ENCODE measurements at places on chromosomes 1 and 21. TPM values are rescaled to one million over a fixed set of nuclear protein-coding genes. Genes with fewer than 3 reads are reported as not detected.

- peak; percentile 65 for DNase-seq
These were observed 16.1 kb downstream of the MAB21L3 start for GRCh38 chr1:116127123-116127847.

- no peak for DNase-seq
These were observed 118.2 kb upstream of the ADGRL4 start for GRCh38 chr1:79124756-79125155.

DNA sequence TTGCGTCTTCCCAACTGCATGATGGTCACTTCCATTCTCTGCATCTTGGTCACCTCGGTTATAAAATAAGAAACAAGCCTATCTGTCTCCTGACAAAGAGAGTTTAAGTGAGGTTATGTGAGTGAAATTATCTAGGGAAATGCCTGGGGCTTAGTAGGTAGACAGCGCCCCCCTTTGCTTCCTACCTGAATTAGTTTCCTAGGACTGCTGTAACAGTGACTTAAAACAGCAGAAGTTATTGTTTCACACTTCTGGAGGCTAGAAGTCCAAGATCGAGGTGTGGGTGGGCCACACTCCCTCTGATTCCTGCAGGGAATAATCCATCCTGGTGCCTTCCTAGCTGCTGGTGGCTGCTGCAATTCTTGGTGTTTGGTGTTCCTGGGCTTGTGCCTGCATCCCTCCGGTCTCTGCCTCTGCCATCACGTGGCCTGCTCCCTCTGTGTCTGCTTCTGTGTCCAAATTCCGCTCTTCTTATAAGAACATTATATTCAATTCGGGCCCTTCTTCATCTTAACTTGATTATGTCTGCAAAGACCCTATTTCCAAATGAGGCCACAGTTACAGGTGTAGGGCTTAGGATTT lies 92.6 kb downstream of the IGSF21 start:
- DNase-seq = no peak

DNA sequence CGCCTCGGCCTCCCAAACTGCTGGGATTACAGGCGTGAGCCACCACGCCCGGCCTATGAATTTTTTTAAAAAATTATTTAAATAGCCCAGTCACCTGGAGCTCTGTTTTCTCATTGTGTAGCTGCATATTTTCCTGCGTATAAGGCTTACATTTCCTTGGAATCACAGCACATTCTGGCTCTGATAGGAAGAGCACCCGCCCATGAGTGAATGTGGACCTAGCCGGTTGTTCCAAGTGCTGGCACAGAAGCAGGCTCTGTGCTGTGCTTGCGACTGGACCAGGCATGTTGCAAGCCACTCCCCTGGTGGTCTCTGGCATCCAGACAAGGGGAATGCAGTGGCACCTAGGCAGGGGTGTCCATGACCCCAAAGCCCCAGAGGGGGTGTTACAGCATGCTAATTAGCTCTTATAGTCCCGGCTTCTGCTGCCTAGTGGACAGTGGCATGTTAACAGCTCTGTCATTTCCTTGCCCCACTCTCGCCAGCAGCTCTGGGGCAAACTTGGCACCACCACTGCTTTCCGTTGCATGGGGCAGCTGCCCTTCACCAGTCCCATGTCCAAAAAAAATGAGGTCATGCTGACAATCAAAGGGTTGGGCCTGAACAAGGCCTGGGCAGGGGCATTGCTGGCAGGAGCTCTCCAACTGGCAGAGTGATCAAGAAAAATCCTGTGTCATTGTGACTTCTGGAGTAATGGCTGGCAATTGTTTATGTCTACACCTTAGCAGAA lies 5.2 kb upstream of the VTCN1 start:
- DNase-seq = no peak

- no peak for DNase-seq
These were observed 256.3 kb downstream of the MATN1 start for GRCh38 chr1:30467101-30467500.

DNA sequence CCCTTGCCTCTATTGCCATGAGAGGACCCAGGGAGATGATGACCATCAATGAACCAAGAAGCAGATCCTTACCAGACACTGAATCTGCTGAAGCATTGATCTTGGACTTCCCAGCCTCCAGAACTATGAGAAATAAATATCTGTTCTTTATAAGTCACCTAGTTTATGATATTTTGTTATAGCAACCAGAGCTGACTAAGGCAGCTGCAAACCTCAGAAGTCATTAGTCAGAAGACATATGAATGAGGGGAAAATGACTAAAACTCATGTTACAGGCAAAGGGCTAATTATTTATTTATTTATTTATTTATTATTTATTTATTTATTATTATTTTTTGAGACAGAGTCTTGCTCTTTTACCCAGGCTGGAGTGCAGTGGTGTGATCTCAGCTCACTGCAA lies 321.1 kb downstream of the TGFB2 start:
- no peak for DNase-seq

- DNase-seq = no peak
These were observed 3.3 kb upstream of the IL23R start for GRCh38 chr1:67162954-67163353.

DNA sequence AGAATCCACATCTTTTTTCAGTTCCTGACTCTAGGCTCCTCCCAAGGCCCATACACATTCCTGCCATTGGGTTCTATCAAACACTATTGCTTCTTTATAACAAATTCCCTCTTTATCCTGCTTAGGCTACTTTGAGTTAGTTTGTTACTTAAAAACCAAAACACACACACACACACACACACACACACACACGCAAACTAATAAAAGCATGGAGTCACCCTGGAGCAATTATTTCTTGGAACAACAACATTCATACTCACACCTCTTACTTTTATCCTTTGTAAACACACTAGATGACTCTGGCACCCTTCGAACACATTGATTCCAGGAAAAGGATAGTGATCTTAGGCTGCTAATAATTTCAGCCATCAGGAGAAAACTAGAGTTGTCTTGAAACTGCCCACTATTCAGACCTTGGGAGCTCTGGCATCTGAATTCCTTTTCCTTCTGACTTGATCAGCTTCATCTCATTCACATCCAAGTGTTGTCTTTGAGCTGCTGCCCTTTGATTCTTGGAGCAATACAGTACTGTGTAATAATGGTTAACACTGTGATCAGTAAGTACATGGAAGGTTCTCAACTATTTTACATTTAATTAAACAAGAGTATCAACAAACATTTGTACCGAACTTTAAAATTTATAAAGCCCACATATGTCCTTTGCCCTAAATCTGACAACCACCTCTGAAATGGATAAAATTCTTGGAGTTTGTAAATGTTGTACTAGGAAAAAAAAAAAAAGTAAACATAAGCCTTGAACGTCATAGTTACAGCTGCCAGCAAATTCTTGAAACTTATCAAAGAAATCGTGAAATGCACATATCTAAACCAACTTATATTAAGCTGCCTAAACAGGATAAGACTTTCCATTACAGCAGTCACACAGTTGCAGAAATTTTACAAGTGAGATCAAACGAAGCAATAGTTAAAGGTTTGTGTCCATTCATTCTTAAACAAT lies 2.8 kb upstream of the SEC22B start:
- no peak for DNase-seq

DNA sequence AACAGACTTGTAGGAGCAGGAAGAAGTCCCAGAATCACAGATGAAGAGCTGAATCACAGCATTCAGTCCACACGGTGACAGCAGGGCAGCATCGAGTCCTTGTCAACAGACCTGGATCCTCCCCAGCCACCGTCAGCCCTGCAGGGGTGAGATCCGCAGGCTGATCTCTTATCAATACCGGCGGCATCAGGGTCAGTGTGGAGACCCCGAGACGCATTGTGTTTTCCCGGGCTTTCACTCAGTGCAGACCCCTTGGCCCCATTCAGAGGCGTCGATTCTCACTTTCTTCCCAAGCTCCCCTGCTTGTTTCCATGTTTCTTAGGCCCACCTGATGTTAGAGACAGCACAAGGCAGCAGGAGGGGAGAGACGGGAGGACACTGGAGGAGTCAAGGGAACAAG lies 609.6 kb downstream of the PTPRU start:
- no peak for DNase-seq

DNA sequence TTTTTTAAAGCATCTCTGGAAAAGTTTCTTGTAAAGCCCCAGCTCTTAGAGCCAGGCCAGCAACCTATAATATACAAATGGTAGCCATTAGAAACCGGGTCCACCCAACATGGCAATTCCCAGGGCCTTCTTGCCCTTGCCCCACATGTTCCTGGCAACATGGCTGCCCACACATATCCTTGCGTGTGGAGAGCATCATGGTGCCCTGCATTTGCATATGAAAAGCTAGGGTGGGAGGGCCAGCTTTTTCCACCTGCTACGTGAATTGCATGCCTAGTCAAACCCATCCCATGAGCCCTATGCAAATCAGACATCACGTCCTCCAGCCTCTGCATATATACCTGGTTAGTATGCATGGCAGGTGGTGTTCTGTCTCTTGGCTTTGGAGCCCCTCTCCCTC lies 88.2 kb downstream of the RABGAP1L start:
- DNase-seq = no peak

- DNase-seq = no peak
These were observed 53.3 kb upstream of the BOLA1 start for GRCh38 chr1:149846042-149846441.

GRCh38 chr1:196142111-196142640 lies 466.1 kb downstream of the KCNT2 start:
- DNase-seq = no peak

- DNase-seq = peak; percentile 43
These were observed 27.3 kb downstream of the TEX35 start for GRCh38 chr1:178540204-178540603.

DNA sequence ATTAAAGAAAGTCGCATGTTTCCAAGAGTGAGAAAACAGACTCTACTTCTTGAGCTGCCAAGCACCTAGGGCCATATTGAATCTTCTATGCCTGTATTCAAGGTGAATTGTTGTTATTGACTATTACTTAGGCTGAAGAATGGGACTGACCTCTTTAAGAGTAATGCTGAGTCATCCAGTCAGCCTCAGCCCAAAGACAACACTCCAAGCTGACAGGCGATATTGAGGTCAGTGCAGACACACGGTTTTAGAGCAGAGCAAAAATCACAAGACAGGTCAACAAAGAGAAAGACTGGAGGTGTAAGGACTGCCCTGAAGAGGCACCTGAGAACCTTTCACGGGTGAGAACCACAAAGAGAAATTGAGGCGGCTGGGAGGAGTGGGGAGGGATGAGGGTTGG lies 146.9 kb downstream of the MIS18A start:
- DNase-seq = no peak

DNA sequence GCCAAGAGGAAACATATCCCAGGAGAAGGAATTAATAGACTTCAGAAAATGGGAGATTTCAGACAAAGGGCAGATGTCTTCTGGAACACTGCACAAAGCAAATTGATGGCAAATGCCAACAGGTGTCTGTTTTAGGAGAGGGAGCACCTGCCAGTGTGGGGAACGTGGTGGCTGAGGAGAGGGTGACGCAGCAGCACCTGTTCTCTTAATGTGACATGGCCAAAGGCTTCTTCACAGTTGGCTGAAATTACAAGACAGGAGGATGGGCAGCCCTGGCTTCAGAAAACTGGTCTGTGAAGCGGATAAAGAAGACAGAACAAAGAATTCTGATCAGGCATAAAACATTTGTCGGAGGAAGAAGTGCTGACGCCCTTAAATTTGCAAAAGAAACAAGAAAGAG lies 178.7 kb upstream of the RUNX1 start:
- DNase-seq = no peak

GRCh38 chr1:150615346-150616201 lies 13.8 kb downstream of the ENSA start:
- DNase-seq = no peak

DNA sequence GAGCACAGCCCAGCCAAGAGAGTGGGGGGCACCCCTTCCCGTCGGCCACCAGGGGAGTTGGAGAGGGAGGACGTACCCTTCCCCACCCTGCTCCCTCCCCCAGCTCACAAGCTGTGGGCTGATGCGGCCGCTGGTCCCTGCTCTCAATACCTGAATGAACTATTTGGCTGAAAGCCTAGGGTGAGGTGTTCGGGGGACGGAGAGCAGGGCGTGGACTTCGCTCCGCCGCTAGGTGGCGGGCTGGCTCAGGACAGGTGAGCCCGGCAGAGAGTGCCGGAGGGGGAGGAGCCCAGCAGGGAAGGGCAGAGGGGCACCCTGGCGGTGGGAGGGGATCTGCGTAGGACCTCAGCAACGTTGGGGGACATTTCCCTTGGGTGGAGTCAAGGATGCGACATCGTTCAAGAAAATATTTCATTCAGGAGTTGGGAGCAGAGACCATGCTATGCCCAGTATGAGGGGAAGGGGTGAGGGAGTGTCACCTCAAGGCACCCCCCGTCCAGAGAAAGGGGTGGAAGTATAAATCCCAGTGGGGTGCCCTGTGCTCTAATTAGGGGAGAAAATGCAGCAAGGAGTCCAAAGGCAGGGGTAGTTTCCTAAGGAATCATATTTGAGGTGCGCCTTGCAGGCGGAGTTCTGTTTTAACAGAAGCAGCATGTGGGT lies 12.0 kb upstream of the RHBG start:
- DNase-seq = no peak

DNA sequence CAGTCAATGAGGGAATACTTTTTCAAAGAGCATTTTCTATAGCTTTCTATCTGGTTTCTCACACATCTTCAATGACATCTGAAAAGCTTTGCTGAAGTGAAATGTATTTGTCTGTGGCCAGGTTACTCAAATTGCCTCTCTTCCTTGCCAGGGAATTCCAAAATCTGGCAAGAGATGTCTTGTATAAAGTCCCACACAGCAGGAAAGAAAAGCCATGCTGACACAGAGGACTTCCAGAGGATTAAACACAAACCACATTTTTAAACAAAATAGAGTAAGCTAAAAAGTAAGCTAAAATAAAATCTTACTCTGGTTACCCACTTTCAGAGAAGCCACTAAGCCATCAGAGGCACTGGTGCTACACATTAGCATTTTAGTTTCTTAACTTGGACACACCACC lies 93.1 kb upstream of the BCAR3 start:
- no peak for DNase-seq

PTAFR gene
- total RNA-seq = 1.2 TPM

ERICH3 gene
- total RNA-seq = 0.49 TPM

RAP1A gene
- 52.5 TPM for total RNA-seq

THEM5 gene
- 0.98 TPM for total RNA-seq
